ENCODE measurements at places on chromosomes 2 and 18.

- no peak for DNase-seq
Measured at GRCh38 chr18:7605705-7606104, 38.6 kb downstream of the PTPRM start.

GRCh38 chr2:67289921-67290371, 107.2 kb upstream of the ETAA1 start:
- DNase-seq = no peak

GRCh38 chr2:196249171-196249570, 77.8 kb upstream of the STK17B start:
- no peak for DNase-seq

DNA sequence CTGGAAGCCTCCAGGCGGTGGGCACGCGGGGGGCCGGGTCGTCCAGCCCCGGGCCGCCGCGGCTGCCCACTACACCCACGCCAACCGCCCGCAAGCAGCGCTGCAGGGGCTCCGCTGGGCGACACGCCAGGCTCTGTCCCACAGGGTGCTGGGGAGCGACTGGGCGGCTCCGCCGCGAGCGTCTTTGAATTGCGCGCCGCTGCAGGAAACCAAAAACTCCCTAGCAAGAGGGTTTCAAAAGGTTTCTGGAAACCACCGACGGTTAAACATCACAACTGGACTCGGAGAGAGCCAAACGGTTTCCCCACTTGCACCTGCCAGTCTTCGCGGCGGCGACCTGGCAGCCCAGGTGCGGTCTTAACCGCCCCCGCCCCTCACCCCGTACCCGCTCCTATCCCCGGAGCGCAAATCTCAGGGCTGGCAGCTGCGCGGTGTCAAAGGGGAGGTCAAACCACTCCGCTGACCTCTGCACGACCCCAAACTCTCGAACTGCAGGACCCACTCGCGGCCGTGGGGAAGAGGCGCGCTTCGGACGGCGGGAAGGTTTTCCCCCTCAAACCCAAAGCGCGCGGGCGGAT, 1.0 kb downstream of the CXCR4 start:
- DNase-seq = no peak

DNA sequence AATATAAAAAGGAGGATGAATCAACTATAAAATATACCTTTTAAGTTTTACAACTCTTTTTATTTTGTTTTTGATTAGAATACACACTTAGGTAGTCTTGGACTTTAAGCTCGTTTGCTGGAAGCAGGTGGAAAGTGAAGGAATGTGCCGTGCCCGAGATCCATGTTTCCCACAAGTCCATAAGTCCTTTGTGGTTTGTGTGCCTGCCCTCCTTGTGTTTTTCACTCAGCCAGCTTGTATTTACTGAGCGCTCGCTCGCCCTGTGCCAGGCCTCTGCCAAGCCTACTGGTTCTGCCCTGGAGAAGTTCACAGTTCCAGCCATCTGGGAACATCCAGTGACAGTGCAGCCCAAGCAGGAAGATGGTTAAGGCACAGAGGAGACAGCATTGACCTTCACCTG, 142.6 kb downstream of the MGAT5 start:
- no peak for DNase-seq

DNA sequence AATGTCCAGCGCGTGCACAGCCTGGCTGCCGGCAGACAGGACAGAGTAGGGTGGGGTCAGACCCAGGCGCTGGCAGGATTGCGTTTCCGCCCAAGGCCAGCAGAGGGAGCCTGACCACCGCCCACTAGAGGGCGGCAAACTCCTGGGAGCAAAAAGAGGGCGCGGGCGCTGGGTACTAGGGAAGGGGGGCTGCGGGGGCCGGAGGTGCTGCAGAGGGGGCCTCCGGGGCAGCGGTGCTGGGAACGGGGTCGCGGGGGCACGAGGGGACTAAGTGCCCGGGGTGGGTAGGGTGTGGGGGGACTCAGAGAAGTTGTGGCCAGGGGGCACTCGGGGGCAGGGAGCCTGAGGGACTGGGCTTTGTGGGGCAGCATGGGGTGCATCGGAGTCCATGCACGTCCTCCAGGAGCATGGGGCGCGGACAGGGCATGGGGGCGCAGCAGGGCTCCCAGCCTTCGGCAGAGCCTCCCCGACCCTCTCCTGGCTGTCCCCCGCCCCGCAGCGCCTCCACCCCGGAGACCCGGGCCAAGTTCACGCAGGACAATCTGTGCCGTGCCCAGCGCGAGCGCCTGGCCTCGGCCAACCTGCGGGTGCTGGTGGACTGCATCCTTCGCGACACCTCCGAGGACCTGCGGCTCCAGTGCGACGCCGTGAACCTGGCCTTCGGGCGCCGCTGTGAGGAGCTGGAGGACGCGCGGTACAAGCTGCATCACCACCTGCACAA, 3.2 kb downstream of the TEKT4 start:
- peak; percentile 59 for DNase-seq

DNA sequence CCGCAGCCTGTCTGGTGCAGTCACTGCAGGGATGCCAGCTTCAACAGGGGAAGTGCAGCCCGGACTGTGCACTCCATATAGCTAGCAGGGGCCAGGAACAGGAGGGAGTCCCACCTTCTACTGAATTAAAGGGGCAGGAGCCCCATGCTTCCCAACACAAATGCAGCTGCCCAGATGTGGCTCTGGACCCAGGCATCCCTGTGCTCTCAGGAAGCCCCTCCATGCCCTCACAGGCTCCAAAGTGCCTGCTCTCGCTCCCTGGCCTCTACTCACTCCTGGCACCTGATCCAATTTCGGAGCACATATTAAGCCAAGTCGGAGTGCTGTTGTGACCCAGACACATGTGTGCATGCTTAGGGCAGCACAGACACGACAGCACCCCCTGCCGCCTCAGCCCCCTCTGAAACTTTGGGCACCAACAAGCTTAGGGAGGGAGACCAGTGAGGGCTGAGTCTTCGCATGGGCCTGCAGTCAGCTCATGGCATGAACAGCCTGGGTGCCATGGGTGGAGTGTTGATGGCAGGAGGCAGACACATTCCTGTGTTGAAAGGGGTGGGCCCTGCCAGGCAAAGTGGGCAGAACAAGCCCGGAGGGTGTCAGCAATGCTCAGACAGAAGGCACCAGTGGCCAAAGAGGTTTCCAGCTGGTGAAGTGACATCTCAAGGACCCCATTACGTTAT, 83.5 kb downstream of the ZNF804A start:
- DNase-seq = no peak

GRCh38 chr2:85812094-85812735, 58.4 kb downstream of the ATOH8 start:
- no peak for DNase-seq

DNA sequence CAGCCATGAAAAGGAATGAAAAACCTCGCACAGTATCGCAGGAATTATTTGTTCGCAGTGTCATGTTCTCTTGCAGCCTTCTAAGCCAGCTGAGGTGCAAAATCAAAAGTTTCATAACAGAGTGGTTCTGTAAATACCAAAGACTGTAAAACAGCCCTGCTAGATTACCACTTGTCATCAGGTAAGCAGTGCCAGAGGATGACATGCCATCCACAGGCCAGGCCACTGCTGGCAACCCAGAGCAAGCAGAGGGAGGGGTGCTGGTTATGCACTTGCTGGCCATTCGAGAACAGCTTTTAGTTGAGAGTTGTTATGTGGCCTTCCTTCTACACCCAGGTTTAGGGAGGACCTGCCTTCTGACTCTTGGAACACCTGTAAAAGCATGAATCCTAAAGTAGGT, 114.3 kb upstream of the MGAT5 start:
- no peak for DNase-seq

GRCh38 chr2:31088504-31089195, 49.6 kb downstream of the GALNT14 start:
- DNase-seq = no peak

- no peak for DNase-seq
Measured at GRCh38 chr2:30915486-30915885, 108.2 kb upstream of the CAPN13 start.

- no peak for DNase-seq
Measured at GRCh38 chr18:13305301-13305700, 86.7 kb downstream of the LDLRAD4 start.

- DNase-seq = no peak
Measured at GRCh38 chr2:172965433-172966212, 110.0 kb upstream of the MAP3K20 start.
